ENCODE measurements at places on chromosomes 7 and 10. TPM values are rescaled to one million over a fixed set of nuclear protein-coding genes. Genes with fewer than 3 reads are reported as not detected.

- no peak for DNase-seq
- H3K27ac ChIP-seq, result no peak overlapping the region
- no peaks in the 10 kb centered on the region for H3K27me3 ChIP-seq
- no peaks in the 10 kb centered on the region for H3K36me3 ChIP-seq
Measured at GRCh38 chr7:141363748-141364147, 187.5 kb upstream of the AGK start.

- no peaks in the 10 kb centered on the region for H3K36me3 ChIP-seq
- no peak overlapping the region for H3K4me3 ChIP-seq
- no peaks in the 10 kb centered on the region for H3K4me1 ChIP-seq
- no peak overlapping the region for H3K27ac ChIP-seq
- DNase-seq, result no peak
- no peaks in the 10 kb centered on the region for H3K27me3 ChIP-seq
Measured at GRCh38 chr10:130812381-130813148, 499.0 kb downstream of the TCERG1L start.

The PIK3CG gene
- 14.9 TPM for total RNA-seq

DNA sequence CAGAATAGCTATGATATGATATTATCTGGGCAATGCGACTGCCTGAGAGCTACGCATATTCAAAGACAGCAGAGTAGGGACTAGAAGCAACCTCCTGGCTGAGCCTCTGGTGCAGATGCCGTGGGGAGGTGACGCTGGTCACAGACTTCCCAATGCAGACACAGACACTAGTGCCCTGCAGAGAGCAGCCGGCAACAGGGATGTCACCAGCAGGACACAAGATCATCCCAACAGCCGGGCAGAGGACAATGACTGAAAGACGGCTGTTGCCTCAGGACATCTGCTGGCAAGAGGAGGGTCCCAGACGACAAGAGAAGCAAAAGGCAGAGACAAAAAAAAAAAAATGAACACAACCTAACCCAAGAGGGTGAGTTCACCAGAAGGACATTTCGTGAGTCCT, 104.6 kb downstream of the CALN1 start:
- H3K4me3 ChIP-seq, result no peak overlapping the region
- no peak overlapping the region for H3K27ac ChIP-seq
- no peak for DNase-seq
- no peaks in the 10 kb centered on the region for H3K36me3 ChIP-seq
- H3K27me3 ChIP-seq, result no peaks in the 10 kb centered on the region
- no peaks in the 10 kb centered on the region for H3K4me1 ChIP-seq

The SLC26A4 gene
- 1.0 TPM for total RNA-seq

The NOS3 gene
- 15.1 TPM for total RNA-seq

- no peak for DNase-seq
- H3K27me3 ChIP-seq, result peaks cover 23% of the 10 kb centered on the region
- H3K4me1 ChIP-seq, result peaks cover 4% of the 10 kb centered on the region
- peak overlapping the region; percentile 65 for H3K4me3 ChIP-seq
- peak overlapping the region; percentile 79 for H3K27ac ChIP-seq
- H3K36me3 ChIP-seq, result no peaks in the 10 kb centered on the region
Measured at GRCh38 chr7:82443036-82443546, 486 bp downstream of the CACNA2D1 start.

GRCh38 chr10:15486404-15486803, 115.3 kb upstream of the FAM171A1 start:
- H3K27ac ChIP-seq, result no peak overlapping the region
- no peak overlapping the region for H3K4me3 ChIP-seq
- DNase-seq, result no peak
- H3K27me3 ChIP-seq, result no peaks in the 10 kb centered on the region
- H3K4me1 ChIP-seq, result peaks cover 5% of the 10 kb centered on the region

The H2BK1 gene
- not detected for total RNA-seq
